Ascending aorta (tissue), 2 donors: ENCODE measurements at places on chromosomes 12 and 14.
A peak's percentile ranks its signal among the peaks of the same experiment; 100 is the strongest.

DNA sequence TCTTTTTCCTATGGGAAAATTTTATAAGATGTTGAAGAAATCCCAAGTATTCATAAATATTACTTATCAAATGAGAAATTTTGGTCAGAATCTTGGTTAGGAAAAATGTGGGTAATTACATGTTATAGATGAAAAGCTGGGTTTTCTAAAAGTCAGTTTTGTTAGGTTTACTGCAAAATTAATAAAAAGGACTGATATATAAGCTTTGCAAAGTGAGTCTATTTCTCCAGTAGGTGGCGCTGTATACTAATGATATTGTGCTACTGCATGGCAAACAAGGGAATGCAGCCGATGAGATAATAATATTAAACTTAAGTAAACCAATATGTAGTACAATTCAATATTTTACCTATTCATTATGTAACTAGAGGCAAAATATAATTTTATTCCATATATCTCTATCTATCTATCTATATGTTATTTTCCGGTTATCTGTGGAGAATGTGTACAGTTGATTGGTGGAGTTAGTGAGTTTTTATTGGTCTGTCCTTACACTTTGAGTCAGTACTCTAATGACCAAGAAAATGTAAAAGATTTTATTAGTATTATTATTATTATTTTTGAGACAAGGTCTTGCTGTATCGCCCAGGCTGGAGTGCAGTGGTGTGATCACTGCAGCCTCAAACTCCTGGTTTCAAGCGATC is 32.9 kb downstream of the MIPOL1 start:
- no peak for DNase-seq

- DNase-seq = no peak
Observed at GRCh38 chr14:35387713-35388579, 16.6 kb downstream of the NFKBIA start.

DNA sequence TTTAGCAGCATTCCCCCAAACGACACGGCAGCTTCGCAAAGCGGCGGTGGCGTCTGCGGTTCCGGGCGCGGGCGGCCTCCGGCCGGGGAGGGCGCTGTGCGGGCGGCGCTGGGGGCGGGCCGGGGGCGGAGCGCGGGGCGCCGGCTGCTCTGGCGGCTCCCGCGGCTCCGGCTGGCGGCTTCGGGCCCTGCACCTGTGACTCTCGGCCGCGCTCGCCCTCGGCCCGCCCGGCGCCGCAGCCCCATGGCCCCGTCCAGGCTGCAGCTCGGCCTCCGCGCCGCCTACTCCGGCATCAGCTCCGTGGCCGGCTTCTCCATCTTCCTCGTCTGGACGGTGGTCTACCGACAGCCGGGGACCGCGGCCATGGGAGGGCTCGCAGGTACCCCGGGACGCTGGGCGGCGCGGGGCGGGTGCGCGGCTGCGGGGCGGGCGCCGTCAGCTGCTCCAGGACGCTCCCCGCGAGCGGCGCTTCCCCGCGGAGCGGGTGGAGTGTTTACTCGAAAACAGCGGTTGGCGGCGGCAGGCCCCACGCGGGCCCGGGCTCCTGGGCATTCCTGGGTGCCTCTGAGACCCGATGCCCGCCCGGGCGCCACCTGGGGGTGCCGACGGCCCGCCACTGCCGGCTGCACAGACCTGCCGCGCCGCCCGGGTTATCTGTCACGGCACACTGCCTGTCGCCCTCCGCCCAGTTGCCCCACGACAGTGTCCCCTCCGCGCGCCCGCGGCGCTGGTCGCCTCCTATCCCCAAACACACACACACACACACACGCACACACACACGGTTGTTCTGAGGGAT is at the start of gene SLC48A1:
Gene SLC48A1 (plus strand): TSS at position 177 of the 796 bp plus-strand sequence. CDS start 67 bp downstream, at position 244.
- DNase-seq = peak; percentile 81

- no peak for DNase-seq
Observed at GRCh38 chr12:11891754-11892386, 178.9 kb upstream of the BCL2L14 start.

DNA sequence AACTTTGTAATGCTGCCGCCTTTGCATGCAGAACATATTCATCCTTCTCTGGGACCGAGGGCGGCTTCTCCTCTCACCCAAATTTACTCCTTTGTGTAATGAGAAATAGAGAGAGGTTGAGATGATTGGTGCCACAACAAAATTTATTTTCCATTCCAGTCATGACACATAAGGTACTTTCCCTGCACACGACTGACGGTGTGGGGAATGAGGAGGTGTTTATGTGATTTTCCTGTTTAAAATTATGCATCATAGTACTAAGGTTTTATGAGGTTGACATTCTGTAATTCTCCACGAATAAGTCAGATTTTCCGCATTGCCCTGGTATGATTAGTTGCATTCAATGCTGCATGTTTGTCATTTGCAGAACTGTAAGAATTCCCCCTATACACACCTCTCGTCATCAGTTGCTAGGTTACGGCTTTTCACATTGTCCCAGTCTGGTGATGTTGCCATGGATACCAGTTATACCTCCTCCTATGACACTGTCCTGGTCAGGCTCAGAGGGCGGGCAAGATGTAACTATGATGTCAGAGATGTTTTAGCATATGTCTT is 23.1 kb downstream of the BICDL1 start:
- DNase-seq = no peak

GRCh38 chr14:68266998-68267397 is 447.4 kb downstream of the RAD51B start:
- DNase-seq = no peak

DNA sequence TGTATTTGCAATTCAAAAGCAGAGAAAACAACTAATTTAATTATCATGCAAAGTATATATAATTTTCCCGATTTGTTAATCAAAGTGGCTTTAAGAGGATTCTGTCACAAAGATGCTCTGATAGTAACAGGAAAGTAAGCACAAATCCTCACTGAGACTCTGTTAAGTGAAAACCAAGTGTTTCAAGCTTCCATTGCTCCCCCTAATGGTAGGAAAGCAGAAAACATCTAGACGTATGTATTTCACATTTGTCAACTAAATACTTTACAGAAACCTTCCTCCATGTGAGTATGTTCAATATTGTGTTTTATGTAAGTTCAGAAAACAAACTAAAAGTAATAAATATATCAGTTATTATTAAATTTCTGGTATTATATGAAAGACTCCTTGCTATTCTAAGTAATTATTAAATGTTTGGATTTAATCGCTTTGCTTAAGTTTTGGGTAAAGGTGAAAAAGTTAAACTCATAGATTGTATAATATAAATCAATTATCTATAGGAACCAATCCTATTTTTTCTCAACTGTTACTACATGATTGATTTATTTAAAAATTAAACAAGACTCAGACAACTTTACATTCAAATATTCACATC is 1.5 kb upstream of the NTS start:
- DNase-seq = no peak

DNA sequence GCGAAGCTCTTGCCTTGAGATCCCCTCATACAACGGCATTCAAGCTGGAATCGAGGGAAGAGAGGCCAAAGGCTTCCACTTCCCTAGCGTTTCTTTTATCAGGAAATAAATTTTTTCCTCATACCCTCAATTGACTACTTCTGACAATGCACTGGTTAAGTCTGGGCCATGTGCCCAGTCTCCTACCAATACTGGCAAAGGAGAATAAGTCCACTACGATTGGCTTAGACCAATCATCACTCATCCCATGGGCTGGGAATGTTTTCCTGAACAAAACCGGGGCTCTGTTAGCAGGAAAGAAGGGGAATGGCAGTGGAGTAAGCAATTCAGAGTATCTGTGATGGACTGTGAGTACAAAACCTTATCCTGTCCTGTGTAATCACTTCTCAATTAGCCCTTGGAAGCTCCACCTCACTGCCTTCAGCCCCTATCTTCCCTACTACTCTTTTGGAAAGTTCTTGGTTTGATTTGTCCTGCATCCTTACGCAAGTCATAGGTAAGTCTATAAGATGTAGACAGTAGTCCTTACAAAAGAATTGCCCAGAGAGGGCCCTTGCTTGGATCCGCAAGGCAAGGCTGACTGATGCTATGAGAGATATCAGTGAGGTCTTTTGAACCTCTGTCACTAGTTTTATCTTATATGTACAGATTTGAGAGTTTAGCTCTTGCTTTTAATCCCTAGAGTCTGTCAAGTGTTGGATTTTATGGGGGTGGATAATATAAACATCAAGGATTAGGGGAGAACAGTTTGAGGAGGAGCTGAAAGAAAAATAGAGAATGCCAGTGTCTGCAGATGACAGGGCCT is 36.3 kb upstream of the CDK17 start:
- no peak for DNase-seq

DNA sequence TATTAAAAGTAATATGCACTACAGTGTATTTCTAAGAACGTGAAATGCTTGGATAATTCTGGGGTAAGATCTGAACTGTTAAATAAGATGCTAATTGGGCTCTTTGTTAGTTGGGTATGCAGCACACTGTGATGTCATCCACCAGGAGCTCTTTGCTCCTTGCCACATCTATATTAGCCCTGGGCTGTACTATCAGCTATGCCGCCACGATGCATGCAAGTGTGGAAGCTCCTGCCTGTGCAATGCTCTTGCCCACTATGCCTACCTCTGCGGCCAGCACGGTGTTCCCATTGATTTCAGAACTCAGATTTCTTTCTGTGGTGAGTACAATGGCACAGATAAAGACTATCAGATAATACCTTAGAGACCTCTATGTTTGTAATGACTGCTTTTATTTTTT is 165.6 kb downstream of the OTOGL start:
- DNase-seq = no peak

GRCh38 chr14:54261283-54261682 is 135.5 kb upstream of the CDKN3 start:
- DNase-seq = no peak

DNA sequence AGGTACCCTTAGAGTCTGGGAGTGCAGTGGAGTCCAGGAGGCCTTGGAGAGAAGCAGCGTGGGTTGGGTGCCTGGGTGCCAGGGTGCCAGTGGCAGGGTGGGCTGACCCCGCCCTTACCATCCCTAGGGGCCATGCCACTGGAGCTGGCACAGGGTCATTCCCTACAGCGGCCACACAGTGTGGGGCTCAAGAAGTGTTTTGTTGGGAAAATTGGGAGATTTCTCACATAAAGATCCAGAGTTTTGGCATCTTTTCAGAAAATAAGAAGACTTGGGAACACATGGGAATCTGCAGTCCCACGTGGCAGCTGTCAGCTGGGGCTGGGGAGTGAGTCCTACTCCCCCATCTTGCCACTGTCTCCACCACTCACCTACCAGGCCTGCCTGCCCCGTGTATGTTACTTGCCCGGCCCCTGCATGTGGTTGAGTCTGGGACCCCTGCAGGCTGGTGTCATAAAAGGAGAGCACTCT is 4.2 kb downstream of the VASH1 start:
- no peak for DNase-seq

GRCh38 chr12:130642856-130643255 is 73.2 kb downstream of the RIMBP2 start:
- peak; percentile 45 for DNase-seq

- no peak for DNase-seq
Observed at GRCh38 chr12:72989458-72989947, 717.3 kb downstream of the TRHDE start.

- DNase-seq = peak; percentile 40
Observed at GRCh38 chr14:59576332-59577294, at the start of gene CCDC175. Gene CCDC175 (minus strand): TSS chr14:59576812. CDS start chr14:59576775, 37 bp downstream.

- DNase-seq = peak; percentile 82
Observed at GRCh38 chr14:99479906-99480869, at the start of gene SETD3. Gene SETD3 (minus strand): TSS chr14:99480859. CDS start chr14:99465805, 15,054 bp downstream.

- no peak for DNase-seq
Observed at GRCh38 chr12:84412226-84412625, 500.4 kb downstream of the SLC6A15 start.

DNA sequence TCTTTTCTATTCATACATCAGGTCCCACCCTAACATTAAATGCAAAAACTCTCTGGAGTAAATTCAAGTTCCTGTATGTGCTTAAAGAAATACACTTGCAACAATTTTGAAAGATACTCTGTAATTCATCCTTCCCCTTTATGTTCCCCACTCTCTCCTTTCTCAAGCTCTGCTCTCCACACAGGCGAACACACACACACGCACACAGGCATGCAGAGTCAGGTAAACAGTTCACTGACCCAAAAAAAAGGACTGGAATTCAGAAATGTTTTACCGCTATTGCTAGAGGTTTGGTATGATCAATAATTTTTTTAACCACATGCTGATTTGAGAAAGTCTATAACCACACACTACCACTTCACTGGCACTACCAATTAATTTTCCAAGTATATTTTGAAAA is 152.4 kb upstream of the TMCC3 start:
- DNase-seq = no peak

- DNase-seq = no peak
Observed at GRCh38 chr12:77064896-77065360, 441 bp downstream of the E2F7 start.

DNA sequence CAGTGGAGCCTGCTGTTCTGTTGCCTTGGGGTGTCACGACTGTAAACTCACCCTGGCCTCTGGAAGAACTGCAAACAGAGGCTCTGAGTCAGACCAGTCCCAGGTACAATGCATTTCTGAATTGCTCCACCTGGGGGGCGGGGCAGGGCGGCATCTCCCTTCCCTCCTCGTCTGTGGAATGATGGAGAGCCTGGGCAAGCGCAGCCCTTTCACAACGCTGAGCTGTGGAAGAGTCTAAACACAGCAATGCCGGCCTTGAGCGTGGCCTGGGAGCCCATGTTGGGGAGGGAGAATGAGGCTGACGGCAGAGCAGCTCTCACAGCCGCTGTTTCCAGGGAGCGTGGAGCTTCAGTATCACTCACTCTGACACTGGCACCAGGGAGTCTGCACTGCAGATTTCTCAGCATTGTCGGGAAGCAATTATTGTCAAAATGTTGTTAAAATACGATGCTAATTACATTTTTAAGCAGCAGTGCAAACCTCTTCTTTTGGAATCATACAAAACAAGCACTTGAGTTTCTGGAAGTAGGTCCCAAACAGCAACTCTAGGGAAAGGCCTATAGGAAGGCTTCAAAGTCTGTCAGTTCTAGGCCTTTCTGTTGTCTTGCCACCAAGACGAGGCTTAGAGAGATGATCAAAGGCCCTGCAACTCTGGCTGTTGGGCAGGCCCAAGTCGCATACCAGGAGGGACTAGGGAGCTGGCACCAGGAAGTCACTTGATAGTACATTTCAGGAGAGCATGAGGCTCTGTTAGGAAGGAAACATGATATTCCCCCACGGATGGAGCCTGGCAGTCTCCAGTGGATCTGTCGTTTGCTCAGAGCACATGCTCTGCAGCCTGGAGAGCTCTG is 244.0 kb upstream of the FKBP4 start:
- DNase-seq = no peak

DNA sequence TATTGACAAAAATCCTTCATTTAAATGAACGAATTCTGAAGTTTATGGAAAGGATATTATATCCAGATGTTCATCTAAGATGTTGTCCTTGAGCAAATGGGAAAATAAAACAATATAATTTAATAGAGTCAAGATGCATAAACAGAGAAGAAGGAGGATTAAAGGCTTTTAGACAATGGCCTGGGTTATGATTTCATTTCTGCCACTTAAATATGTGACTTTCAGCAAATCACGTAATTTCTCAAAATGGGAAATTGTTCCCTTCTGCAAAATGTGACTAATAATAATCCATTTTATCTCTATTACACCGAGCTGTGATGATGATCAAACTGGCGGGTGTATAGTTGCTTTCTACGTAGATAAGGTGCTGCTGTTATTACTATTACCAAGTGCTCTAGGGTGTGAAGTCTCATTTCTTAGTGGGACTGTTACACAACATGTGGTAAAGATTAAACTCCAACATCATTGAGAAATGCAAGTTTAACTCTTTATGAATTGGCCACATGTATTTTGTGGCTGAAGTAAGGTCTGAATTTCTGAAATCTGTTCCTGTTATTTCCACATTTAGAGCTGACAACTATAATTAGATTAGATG is 157.0 kb downstream of the MYRFL start:
- DNase-seq = no peak

GRCh38 chr14:102736956-102737355 is 40.3 kb upstream of the TRAF3 start:
- DNase-seq = no peak
